ENCODE measurements at places on chromosomes 3 and 15.

DNA sequence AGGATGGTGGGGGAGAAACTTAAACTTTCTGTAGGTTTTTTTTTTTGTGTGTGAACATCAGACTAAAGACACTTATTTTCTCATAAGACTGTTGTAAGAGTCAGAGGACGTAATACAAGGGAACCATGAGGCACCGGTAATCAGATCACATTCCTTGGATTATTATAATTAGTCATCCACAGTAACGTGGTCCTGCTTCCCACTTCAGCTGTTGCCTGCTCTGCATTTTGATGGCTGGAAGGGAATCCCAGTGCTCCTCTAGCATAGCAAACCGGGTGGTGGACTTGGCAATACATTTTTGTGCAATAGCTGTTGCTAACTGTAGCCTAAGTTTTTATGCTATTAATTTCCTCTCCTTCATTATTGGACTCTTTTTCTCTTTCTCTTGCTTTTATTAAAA, 294.8 kb downstream of the NR2F2 start:
- no peak for DNase-seq

DNA sequence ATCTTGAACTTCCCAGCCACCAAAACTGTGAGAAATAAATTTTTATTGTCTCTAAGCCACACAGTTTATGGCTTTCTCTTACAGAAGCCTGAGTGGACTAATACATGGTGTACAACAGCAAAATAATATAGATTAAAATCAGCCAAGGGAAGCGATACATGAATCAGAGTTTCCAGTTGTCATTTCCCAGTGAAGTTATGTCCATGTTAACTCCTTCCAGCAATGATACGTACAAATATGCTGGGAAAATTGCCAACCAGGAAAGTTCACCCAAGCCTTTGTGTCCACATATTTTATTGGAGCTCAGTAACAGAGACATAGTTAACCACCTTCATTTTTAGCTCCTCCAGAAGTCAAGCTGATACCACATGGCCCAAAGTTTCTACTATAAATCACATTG, 280.9 kb upstream of the KCNMB2 start:
- DNase-seq = no peak

DNA sequence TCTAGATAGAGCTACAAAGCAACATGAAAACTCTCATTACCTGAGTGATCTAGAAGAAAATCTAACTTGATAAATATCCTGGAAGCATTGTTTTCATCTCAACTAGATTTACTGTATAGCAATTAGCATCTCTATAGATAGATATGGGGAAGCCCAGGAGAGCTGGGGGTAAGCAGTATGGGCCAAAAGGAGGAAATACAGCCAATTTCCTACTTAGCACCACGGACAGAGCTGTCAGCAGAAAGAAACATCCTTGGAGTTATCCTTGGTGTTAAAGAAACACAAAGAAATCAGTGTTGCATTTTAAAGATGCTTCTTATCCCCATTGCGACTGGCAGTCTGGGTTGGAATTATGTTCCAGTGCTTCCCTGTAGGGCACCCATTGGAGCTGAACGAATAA, 126.2 kb downstream of the TIGIT start:
- DNase-seq = no peak

DNA sequence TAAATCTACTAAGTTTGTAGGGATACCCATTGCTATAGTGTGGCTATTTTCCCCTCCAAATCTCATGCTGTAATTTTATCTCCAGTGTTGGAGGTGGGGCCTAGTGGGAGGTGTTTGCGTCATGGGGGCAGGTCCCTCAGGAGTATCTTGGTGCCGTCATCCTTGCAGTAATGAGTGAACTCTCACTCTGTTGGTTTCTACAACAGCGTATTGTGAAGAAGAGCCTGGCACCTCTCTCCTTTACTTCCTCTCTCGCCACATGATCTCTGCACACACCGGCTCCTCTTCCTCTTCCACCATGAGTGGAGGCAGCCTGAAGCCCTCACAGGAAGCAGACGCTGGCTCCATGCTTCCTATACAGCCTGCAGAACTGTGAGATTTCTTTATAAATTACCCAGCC, 34.0 kb upstream of the TRPM1 start:
- no peak for DNase-seq

- no peak for DNase-seq
Observed at GRCh38 chr15:66936109-66936860, 129.1 kb upstream of the SMAD3 start.

DNA sequence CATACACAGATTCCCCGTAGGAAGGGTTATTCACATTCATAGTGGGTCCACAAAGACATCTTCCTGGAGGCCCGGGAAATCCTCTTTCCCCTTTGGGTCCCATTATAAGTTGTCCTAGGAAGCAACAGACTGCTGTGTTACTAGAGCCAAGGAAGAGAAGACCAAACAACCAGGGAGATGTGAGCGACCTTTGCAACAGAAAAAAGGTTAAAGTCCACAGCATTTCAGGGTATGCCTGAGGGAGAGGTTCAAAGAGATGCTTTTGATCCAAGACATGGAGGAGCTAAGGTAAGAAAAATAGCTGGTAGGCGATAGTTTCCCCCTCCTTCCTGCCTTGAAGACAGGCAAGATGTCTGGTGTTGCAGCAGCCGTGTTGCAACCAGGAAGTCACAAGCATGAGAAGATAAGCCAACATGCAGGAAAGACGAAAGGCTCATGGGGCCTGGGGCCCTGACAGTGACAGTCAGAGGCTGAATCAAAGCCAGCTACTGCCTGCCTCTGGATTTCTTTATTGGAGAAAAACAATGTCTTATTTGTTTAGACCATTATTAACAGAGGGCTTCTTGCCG, 30.9 kb downstream of the EAF1 start:
- no peak for DNase-seq

- no peak for DNase-seq
Observed at GRCh38 chr15:89070197-89071124, 17.8 kb upstream of the ABHD2 start.

DNA sequence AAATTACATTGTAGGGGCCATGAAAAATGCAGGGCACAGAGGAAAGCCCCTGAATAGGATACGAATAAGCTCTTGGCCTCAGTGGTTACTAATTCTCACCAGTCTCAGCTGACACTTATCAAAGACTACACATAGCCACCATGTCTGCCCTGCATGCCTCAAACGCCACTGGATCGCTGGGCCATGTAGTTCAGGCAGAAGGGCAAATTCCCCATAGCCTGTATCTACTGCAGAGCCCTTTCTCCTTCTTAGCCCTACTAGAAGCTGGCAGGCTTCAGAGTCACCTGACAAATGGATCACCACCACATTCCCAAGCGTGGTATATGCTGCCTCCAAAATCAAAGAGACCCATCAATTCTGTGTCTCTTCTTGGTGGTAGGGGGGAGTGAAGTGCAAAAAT, 177.4 kb downstream of the MINAR1 start:
- no peak for DNase-seq

DNA sequence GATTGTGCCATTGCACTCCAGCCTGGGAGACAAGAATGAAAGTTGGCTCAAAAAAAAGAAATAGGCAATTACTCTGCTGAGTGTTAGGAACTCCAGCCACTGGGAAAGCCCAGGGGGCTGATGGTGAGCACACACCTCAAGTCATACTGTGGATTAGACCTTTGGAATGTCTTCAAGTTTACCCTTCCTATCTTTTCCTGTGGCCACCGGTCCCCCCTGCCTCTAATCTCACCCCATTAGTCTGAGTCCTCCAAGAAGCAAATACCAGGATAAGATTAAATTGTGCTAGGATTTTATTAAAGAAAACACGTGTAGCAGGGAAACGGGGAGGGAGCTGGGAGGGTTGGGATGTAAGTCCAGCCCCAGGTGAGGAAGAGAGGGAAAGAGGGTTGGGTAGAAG, 31.6 kb downstream of the TMEM40 start:
- no peak for DNase-seq

GRCh38 chr3:55244247-55244646, 242.9 kb downstream of the WNT5A start:
- no peak for DNase-seq

DNA sequence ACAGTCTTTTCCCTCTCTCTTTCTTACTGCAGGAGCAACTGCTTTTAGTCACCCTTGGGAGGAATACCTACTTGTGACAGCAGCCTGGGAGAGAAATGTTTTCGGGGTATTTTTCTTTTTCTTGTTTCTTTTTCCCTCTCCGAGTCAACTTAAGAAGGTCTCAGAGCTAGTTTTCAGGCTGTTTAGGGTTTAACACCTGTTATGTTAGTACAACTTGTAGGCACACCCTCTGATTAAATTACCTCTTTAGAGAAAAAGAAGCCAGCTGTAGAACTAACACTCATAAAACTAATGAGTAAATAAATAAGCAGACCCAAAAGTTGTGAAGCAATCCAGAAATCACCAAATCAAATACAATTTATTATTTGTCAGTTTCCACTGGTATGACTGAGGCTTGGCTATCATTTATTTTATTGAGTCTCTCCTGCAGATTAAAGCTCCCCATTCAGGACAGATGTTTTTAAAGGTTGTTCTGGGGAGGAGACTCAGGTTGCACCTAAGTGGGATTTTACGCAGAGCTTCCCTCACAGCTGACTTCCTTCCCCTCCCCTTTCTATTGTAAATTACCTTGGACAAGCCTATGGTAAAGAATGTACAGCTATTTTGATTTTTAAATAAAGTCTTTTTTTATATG, 112.5 kb downstream of the FOXB1 start:
- DNase-seq = no peak

GRCh38 chr3:106534206-106534605, 665.4 kb upstream of the CBLB start:
- DNase-seq = no peak

- no peak for DNase-seq
Observed at GRCh38 chr3:45773714-45774449, 22.5 kb downstream of the SLC6A20 start.

- no peak for DNase-seq
Observed at GRCh38 chr15:85777250-85778106, 17.2 kb downstream of the KLHL25 start.

All from occipital lobe (tissue), 3 donors.